WERI-Rb-1 (cell line): ENCODE measurements at places on chromosomes 6 and 20.

- DNase-seq: no peak
Observed at GRCh38 chr20:37922016-37922415, 19.1 kb downstream of the VSTM2L start.

GRCh38 chr6:133241901-133242636, 912 bp downstream of the EYA4 start:
- no peak for DNase-seq

DNA sequence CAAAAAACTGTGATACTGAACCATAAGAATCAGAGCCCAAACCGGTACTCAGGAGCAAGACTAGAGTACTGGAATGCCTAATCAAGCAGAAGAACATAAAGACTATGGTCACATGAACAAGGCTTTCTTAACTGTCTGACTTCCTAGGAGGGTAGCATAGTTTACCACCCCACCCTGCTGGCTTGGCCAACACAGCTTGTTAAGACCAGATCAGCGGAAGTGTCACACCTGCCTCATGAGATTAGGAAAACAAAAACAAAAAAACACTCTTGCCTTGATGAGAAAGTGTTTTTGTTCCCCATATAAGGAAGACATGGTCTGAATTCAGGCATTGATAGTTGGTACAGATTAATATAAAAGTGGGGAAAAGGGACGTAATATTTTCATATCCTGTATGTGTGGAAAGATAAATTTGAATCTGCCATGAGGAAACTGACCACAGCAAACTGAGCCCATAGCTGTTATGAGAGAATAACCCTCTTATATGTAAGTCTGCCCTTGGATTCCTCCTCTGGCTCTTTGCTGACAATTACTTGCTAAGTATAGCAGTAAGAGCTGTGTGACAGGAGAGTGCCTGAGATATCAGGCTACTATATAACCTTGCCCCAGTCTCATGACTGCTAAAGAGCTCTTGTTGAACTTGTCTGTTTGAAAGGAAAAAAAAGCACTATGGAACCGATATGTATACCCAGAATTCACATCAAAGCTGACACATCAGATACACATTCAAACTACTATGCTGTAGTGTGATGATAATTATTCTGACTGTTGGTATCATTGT, 197.1 kb downstream of the EPHA7 start:
- no peak for DNase-seq

DNA sequence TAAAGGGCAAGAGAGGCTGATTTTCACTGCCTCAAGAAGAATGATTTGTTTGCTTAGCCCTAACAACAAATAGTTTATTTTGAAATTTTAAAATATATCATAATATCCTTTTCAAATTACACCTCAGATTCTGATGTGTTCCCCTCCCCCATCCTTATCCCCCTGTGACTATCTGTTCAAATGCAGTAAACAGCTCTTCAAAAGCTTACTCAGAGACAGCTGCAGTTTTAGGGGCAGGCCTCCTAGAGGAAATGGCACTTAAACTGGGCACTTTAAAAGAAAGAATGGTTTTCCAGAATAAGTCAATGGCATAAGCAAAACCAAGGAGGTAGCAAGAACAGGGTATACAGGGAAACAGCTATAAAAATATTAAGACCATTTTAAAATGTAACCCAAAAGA, 118.6 kb upstream of the UST start:
- no peak for DNase-seq

DNA sequence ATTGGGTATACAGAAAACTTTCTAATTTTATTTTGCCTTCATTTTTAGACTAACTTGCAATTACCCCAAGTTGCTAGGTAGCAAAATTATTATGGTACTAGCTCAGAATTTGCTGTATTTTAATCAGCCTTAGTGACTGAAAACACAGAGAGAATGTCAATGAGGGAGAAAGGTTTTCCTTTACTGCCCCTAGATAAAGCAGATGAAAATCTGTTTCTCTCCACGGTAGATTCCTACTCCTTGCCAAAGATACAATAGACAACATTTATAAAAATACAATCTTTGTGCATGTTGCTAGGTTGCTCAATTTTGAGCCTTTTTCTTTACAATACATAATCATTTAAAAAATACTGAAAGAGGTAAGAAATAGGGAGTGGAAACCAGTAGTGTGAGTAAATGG, 222.2 kb downstream of the BCKDHB start:
- DNase-seq: no peak

- no peak for DNase-seq
Observed at GRCh38 chr6:38805127-38805655, 90.1 kb downstream of the DNAH8 start.

DNA sequence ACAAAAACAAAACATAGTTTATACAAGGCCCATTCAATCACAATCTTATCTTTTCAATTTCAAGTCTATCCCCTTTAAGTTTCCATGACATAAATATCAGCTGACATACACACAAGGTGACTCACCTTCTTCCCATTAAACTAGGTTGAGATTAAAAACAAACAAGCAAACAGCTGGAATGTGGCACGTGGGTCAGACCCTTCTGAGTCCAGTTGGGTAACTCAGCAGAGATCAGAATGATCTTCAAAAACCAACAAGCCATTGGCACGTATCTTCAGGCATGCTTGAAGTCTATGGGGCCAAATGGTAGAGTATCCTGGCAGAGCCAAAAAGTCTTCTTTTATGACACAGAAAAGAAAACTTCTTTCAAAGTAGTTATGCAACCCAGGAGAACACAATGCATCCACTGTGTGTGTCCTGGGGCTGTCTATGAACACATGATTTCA, 603.5 kb upstream of the CITED2 start:
- no peak for DNase-seq

GRCh38 chr20:43925215-43925614, 10.6 kb downstream of the TOX2 start:
- no peak for DNase-seq

- DNase-seq: no peak
Observed at GRCh38 chr6:43909474-43910148, 139.6 kb downstream of the VEGFA start.

DNA sequence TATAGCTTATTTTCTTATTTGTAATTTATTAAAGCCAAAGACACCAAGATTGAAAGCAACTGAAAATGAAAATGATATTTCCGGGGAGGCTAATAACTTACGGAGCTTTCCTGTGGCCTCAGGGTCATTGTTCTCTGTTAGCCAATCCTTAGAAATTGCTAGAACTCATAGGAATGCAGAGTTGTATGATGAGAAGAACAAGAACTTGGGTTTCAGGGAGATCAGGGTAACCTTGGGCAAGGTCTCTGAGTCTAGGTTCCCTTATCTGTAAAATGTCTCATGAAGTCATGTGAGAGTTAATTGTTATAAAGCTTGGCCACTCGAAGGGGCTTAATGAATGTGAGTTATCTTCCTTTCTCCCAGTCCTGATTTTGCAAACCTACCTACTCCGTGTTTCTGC, 20.1 kb upstream of the SERINC3 start:
- DNase-seq: no peak

DNA sequence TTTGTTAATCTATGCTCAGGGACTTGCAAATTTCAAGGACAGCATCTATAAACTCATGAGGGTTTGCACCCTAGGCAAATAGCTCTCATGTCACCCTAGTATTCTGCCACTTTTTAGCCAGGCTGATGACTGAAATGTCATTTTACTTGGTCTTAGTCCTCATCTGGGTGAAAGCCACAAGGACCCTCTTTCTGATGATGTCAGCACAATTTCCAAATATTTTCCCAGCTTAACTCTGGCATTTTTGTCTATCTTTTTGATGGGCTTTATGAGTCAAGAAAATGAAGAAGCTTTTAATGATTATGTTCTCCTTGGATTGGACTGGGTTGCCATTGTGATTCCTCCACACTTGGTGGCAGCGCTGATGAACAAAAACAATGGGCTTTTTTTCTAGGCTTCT, 420.1 kb upstream of the BTBD3 start:
- no peak for DNase-seq

GRCh38 chr20:17538517-17539170, 7.5 kb upstream of the BFSP1 start:
- no peak for DNase-seq

GRCh38 chr6:135814043-135814442, 37.5 kb upstream of the PDE7B start:
- DNase-seq: no peak

DNA sequence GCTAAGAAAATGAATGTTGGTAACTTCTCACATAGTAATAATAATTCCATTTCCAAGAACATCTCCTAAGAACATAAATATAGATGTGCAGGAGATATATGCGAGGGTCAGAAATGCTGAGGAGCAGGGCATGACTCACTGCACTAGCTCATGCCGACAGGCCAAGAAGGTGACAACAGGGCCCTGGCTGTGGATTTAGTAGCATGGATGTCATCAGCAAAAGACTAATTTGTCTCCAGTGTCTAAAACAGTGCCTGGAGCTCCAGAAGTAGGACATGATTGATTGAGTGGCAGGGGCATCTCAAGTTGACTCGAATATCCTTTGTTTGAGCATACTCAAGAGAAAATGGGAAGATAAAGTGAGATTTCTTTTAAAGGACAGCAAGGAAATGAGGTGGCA, 207.0 kb upstream of the FOXA2 start:
- no peak for DNase-seq

DNA sequence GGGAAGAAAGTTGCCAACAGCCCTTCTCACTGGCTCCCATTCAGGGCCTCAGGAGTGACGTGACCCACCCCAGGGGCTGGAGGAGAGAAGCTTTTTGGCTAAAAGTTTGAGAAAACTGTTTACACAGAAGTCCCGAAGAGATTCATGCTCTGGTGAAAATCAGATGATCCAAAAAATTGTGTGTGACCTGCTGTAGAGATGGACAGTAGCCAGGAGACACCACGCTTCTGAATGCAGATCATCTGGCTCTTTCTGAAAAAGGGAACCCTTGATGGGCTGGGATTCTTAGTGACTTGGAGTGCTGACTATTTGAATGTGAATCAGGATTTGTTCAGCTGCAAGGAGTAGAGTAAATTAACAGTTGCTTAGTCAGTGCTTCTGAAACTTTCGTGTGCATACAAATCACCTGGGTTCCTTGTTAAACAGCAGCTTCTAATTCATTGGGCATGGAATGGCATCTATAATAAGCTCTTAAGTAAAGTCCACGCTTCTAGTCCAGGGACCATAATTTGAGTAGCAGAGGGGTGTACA, 265.1 kb downstream of the PREX1 start:
- DNase-seq: no peak

DNA sequence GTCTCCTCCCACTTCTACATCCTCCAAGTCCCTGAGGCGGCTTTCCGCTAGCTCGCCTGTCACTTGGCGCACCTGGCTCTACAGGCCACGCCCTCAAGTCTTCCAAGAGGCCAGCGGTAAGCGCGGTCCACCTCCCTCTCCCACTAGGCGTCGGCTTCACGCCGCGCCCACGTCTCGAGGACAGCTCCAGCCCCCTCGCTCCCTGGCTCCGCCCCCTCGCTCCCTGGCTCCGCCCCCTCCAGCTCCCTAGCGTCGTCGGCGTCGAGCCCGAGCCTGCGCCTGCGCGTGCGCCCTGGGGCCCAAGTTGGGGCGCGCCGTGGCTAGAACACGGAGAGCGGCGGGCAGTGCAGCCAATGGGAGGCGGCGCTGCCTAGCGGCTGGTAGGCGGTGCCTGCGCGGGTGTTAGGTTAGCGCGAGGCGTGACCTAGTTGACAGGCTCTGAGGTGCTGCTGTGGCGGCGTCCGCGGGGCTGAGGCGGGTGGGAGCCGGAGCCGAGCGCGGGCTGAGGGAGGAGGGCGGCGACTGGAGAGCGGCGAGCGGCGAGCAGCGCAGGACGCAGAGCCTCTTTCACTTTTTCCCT, at the start of gene MACROD2:
Gene MACROD2 (plus strand): TSS at position 431 of the 580 bp plus-strand sequence.
- peak; percentile 96 for DNase-seq

GRCh38 chr6:524803-525202, 132.1 kb downstream of the HUS1B start:
- peak; percentile 66 for DNase-seq

GRCh38 chr20:2253256-2253655, 42.5 kb upstream of the TGM3 start:
- DNase-seq: no peak

- no peak for DNase-seq
Observed at GRCh38 chr6:132041706-132042105, 90.5 kb upstream of the CCN2 start.

- no peak for DNase-seq
Observed at GRCh38 chr6:143205991-143206390, 145.3 kb downstream of the AIG1 start.

- no peak for DNase-seq
Observed at GRCh38 chr6:75244063-75244584, 523 bp upstream of the COX7A2 start.
